ENCODE measurements at places on chromosomes 7 and 10. TPM values are rescaled to one million over a fixed set of nuclear protein-coding genes. Genes with fewer than 3 reads are reported as not detected.

The PDE6C gene
- not detected for total RNA-seq

The CXCL12 gene
- not detected for total RNA-seq

The DNAH11 gene
- total RNA-seq: 0.04 TPM

The DNAJC30 gene
- 10.2 TPM for total RNA-seq

The SCIN gene
- 0.49 TPM for total RNA-seq

The SPDYE11 gene
- total RNA-seq: not detected

The RASA4B gene
- 2.1 TPM for total RNA-seq

The SMC3 gene
- 54.4 TPM for total RNA-seq

The PDK4 gene
- total RNA-seq: 22.0 TPM

The DNAJC12 gene
- total RNA-seq: 65.1 TPM

The FAM221A gene
- total RNA-seq: 0.35 TPM

The BTBD16 gene
- 0.41 TPM for total RNA-seq

The CHCHD2 gene
- 633 TPM for total RNA-seq

The NXPH1 gene
- not detected for total RNA-seq

The HOXA6 gene
- total RNA-seq: 2.1 TPM

The PRRT4 gene
- total RNA-seq: 0.81 TPM

The PSD gene
- 0.43 TPM for total RNA-seq

Measured in A549 treated with RU486 at 1 μM for 4 hours (cell line).